ENCODE measurements at places on chromosomes 1 and 21.

GRCh38 chr1:6466023-6466422, at the start of gene TNFRSF25:
TNFRSF25 (minus strand) TSS chr1:6466173; CDS start chr1:6466107, 66 bp downstream.
- no peak for DNase-seq

- no peak for DNase-seq
Measured at GRCh38 chr1:22971161-22971560, 1.5 kb downstream of the LACTBL1 start.

DNA sequence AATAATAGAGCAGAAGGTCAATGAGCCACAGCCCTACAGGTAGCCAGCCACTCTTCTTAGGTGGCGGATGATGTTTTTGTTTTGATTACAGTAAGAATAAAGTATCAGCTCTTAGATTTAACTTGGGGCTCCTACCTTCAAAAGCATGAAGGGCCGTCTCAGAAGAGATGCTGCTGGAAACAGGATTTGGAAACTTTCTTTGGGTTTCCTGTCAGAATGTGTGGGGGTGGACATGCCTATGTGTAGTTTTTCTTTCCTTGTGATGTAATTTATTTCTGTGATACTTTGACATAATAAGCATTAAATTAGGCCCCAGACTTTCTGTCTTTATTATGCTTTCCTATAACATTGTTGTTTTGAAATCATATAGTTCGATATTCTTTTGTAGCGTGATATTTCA, 1.5 kb downstream of the RAP1A start:
- no peak for DNase-seq

DNA sequence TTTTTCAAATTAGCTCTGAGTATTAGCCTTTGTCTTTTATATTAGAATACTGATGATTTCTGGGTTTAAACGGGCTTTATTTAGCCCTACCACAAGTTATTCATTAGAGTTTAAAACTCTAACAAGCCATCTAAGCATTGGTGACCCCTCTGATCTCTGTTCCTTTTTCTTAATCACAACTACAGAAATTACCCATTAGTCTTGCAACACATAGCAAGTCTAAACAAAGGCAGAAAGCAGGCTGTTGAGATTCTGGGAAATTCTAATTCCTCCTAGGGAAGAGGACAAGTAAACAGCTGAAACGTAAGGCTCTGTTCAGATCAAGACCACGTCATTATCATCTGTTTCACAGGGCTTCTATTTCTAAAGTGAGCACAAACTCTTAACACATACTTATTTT, 491.2 kb upstream of the ZRANB2 start:
- DNase-seq: no peak

- no peak for DNase-seq
Measured at GRCh38 chr1:173095632-173096031, 44.9 kb upstream of the TNFSF18 start.

GRCh38 chr1:66506393-66506687, 27.6 kb upstream of the SGIP1 start:
- no peak for DNase-seq

GRCh38 chr1:180178511-180179161, 24.0 kb downstream of the QSOX1 start:
- peak; percentile 41 for DNase-seq

GRCh38 chr1:212814537-212815334, 23.0 kb downstream of the TATDN3 start:
- DNase-seq: no peak

DNA sequence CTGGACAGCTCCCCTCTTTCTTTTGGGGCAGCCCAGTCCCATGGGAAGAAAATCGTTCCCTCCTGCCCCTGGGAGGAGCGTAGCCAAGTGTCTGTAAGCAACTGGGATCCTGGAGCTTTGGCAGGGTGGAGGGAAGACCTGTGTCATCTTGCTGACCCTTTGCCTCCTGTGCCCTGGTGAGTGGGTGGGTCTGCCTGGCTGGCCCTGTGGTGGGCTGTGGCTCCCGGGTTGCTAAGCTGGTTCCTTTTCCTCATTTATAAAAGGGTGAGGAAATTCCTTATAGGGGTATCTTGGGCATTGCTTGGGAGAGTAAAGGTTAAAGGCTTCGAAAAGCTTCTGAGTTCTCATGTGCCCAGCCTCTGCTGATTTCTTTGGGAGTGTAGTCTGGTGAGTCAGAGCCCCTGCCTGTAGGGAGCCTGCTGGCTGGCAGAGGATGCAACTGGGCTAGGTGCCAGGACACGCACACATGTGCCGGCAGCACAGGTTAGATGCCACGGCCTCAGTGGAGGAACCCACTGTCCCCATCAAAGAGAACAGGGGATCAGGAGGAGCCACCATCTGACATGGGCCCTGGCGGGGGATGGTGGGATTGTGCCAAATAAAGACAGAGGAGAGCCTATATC, 85.2 kb downstream of the ARHGEF10L start:
- no peak for DNase-seq

GRCh38 chr21:44566403-44566802, 7.1 kb upstream of the KRTAP10-4 start:
- no peak for DNase-seq

DNA sequence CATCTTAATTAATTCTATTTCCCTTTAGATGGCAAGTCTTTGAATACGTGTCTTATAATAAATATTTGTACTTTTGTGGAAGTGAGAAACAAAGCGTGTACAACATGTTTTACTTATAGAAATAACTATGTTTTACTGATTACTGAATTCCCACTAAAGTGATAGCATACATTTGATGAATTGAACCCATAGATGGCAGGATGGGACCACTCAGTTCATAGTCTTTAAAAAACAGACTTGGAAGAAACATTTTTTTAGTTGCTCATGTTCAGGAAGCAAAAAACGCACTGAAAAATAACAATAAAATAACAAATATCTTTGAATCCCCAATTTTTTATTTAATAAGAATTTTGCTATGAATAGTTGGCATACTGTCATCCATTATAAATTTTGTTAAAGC, 507.1 kb upstream of the ZRANB2 start:
- no peak for DNase-seq

DNA sequence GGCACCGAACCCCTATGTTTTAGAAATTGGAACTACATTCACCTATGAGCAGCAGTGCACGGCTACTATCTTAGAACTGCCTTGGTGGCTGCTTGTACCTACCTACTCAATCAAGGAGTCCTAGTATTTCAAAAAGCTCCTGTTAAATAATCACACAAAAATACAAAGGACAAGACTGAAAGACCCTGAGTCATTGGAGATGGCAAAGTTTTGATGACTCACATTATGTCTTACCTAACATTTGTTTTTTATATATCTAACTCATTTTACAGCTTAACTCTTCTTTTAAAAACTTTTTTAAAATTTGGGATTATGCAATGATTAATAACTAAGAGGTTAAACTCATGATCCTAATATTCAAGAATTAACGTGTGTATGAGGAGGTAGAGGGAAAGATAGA, 1206.0 kb upstream of the TMPRSS15 start:
- no peak for DNase-seq

DNA sequence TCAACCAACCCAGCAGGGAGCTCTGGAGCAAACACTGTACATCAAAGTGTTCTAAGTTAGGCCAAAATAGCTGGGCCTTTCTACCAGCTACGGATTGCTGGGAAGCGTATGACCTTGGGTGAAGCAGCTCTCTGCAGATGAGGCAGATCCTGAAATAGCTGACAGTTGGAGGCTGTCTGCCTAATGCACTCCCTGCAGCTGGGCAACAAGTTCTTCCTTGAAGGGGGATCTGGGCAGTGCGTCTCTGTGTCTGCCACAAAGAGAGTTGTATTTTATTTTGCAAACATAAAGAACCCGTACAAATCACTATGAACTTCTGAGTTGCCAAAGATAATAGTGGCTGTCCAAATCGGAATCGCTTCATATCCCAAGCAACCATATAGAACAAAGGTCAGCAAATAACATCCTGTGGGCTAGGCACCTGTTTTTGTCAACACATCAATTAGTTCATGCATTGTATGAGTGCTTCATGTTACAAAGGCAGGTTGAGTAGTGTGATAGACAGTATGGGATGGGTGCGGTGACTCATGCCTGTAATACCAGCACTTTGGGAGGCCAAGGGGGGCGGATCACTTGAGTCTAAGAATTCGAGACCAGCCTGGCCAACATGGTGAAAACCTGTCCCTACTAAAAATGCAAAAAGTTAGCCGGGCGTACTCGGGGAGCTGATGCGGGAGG, 29.1 kb upstream of the KLF17 start:
- no peak for DNase-seq

DNA sequence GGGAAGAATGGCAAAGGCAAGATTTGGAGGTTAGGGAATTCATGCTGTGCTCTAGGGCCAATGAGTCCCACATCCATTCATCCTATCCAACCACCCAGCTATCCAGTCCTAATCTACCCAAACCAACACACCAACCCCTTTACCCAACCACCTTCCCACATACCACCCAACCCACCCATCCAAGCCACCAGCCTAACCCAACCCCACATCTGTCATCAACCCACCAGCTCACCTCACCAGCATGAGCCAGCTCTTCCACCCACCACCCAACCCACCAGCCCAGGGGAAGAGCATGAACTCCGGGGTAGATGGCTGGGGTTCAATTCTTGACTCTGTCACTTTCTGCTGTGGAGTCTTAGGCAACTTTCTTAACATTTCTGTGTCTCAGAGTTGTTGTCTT, 35.9 kb upstream of the DISP3 start:
- no peak for DNase-seq

DNA sequence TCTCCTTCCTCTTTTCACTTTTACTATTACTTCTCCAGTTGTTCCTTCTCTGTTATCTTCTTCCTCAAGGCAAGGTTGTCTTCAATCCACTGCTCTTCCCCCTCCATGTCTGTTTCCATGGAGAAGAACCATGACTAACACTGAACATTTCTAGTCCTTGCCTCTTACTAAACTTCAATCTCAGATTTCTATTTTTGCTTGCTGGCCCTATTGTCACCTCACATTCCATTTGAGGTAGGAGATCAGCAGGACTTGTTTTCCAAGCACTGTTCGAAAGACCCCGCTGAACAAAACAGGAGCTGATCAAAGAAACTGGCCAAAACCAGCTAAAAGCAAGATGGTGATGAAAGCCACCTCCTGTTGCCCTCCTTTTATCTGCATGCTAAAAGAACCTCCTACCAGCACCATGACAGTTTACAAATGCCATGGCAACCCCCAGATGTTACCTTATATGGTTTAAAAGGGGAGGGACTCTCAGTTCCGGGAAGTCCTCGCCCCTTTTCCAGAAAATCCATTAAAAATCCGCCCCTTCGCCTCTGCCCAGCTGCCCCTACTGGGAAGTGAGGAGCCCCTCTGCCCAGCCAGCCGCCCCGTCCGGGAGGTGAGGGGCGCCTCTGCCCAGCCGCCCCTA, 22.6 kb downstream of the GON4L start:
- DNase-seq: no peak

DNA sequence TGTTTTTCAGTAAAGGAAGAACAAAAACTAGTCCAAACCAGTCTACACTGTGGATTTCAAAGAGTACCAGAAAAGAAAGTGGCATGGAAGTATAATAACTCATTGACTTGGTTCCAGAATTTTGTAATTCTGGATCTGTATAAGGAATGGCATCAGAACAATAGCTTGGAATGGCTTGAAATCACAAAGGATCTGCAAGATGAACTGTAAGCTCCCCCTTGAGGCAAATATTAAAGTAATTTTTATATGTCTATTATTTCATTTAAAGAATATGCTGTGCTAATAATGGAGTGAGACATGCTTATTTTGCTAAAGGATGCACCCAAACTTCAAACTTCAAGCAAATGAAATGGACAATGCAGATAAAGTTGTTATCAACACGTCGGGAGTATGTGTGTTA, 21.3 kb downstream of the CHODL start:
- no peak for DNase-seq

GRCh38 chr21:31476263-31477022, 132.4 kb upstream of the TIAM1 start:
- DNase-seq: no peak

GRCh38 chr1:213438339-213438738, 387.3 kb downstream of the RPS6KC1 start:
- DNase-seq: no peak

GRCh38 chr1:224127925-224128819, 14.3 kb downstream of the FBXO28 start:
- no peak for DNase-seq

GRCh38 chr1:226650236-226650841, 88.7 kb downstream of the ITPKB start:
- DNase-seq: no peak

DNA sequence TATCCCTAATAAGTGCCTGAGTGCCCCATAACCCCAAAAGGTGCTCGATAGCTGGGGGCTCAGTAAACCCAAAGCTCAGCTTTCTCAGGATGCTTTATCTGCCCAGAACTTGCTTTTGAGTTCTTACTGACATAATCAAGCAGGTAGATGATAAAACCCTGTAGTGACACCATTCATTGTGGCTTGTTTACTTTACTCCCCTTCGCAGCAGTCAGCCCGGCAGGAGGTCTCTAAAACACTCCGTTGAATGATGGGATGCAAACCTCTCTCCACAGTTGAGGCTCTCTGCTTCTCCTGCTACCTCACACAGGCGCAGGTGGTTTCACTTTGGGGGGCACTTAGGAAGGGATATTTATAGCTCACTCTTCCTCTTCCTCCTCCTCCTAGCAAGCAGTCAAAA, 349.4 kb downstream of the HLX start:
- no peak for DNase-seq

DNA sequence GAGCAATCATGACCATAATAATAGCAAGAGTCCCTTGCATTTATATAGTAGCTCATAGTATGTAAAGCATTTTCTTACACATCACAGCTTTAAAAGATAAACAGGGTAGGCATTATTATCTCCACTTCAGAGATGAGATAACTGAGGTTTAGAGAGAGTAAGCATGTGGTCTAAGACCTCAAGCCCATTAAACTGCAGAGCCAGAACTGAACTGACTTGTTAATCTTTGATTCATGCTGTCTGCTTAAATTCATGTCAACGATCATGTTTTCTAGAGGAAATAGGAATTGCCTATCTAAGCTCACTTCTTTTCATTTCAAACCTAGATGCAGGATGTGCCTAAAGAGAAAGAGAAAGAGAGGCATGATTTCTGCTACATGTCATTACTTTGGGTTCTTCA, 524.8 kb downstream of the PTPRC start:
- DNase-seq: no peak

DNA sequence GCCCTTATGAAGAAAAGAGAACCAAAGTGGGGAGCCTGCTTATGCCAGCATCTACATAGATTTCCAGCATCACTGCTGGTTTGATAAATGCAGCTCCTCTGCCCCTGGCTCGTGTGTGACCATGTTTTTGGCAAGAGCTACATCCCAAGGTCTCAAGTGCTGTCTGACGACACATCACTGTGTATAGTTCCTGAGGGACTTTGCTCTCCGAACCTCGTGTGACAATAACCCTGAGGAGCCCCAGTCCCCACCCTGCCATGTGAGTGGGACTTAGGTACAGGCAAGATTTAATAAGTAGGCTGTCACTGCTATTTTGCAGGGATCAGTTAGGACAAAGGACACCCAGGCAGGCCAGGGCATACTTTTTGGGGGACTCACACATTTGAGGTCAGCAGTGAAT, 28.8 kb upstream of the RERE start:
- no peak for DNase-seq

GRCh38 chr1:54580856-54581550, 33.0 kb downstream of the ACOT11 start:
- DNase-seq: no peak

GRCh38 chr1:27726173-27727044, 648 bp downstream of the FAM76A start:
- peak; percentile 10 for DNase-seq

- DNase-seq: no peak
Measured at GRCh38 chr1:230393722-230394121, 32.4 kb downstream of the PGBD5 start.

- DNase-seq: no peak
Measured at GRCh38 chr1:214515544-214516433, 35.6 kb downstream of the PTPN14 start.

GRCh38 chr1:12475101-12475500, 142.9 kb downstream of the DHRS3 start:
- DNase-seq: no peak
